SW480 (cell line): ENCODE measurements at places on chromosomes 5 and 9.

DNA sequence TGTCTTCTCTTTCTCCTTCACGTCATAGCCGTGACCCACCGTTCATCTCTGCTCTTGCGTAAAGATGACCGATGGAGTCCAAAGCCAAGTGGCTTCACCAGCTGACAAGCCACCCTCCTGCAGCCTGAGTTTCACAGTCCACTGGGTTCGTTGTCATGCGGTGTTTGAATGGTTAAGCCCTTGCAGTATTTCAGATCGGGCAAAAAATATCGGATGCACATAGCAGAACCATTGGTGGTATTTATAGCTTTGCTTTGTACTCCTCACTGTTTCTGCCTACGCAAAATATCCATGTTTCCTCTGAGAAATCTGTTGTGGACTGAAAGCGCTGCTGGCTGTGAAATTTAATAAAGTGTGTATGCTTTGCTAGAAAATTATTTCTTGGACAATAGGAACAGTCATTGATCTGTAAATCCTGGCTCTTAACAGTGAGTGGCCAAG is 34.5 kb upstream of the NCS1 start:
- no peak for DNase-seq

DNA sequence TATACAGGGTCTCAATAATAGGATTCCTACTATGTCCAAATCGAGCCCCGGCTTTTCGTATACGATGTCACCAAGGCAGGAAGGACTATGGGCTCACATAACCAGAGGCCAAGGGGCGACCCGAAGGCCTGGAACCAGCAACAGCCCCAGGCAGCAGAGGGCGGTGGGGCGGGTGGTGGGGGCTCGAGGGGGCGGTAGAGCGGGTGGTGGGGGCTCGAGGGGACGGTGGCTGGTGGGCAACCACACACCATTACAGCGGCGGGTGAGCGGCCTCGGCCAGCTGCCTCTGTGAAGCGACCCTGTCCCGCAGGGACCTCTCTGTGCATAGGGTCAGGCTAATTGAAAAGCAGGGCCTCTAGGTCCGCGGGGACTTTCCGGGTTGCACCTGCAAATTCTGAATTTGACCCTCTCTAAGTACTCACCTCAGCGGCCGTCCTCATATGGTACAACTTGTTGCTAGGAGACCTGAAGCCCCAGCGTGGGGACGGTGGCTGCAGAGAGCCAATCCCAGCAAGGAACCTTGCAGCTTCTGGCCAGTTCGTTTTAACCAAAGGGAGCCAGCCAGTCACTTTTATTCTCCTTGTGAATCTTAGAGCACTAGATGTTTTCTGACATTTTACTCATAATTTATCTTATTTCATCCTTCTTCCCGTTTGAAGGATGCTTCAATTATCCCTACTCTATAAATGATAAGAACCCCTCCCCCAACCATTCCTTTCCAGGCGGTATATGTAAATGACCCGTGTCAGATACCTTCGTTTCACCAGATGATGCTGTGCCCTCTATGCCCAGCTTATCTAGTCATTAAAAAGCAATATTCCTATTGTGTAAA is at the start of gene NME5:
NME5 (minus strand) TSS at position 480 of the 832 bp plus-strand sequence. CDS start 648 bp downstream, outside the sequence.
- DNase-seq = no peak

- DNase-seq = peak; percentile 97
Observed at GRCh38 chr5:135140446-135141204, 106.6 kb upstream of the PITX1 start.

- DNase-seq = no peak
Observed at GRCh38 chr5:127970854-127971425, 112.6 kb upstream of the SLC12A2 start.
